Erythroblast (primary cell): ENCODE measurements at places on chromosomes 11 and 22.

DNA sequence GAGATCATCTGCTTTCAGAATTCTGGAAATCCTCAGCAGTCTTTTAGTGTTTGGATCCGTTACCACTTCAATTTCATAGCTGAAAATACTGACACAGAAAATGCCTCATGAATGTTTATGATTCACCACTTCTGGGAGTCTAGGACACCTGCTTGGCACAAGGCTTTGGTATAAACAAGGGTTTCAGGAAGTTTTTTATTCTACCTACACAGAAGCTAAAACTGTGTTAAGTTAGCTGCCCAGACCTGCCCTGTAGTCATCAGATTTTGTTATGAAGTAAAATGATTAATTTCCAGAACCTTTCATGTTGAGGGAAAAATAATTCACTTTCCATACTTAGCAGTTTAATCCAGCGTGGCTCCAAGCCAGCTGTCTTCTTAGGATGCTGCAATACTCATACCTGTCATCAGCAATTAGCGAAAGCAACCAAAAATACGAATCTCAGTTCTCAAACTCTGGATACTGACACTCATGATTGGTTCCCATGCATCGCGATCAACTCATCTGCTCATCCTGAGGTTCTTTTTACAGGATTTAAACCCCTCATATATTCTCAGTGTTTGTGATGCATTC is 458.5 kb upstream of the CCDC90B start:
- DNase-seq = no peak

DNA sequence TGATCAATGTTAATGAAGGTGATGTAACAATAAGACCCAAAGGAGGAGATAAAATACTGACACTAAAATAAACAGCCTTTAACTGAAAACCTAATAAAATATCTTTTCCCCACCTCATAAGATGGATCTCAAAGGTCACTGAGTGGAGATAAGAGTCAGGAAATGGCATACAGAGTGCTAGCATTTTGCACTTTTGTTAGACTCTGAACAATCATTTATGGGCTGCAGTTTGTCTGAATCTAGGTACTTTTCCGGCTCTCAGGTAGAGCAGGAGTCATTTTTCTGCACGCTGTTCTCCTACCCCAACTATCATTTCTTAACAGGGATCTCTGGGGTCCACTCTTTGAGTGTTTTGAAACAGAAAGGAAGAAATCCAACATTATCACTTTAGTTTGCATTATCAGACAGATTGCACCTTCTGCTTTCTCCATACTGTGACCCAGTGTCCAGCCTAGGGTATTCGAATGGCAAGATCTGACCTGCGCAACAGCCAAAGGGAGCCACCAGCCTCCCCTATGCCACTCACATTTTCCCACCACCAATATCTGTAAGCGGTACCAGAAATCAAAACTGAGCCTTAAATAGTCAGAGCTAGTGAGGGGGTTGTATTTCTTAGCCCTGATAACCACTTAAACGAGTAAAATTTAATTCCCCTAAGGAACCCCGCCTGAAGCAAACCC is 863 bp downstream of the SIAE start:
- peak; percentile 43 for DNase-seq

- DNase-seq = no peak
These were observed 44.7 kb upstream of the MTMR2 start for GRCh38 chr11:95968585-95968984.

GRCh38 chr22:19719050-19719482 is 4.3 kb upstream of the GP1BB start:
- no peak for DNase-seq

DNA sequence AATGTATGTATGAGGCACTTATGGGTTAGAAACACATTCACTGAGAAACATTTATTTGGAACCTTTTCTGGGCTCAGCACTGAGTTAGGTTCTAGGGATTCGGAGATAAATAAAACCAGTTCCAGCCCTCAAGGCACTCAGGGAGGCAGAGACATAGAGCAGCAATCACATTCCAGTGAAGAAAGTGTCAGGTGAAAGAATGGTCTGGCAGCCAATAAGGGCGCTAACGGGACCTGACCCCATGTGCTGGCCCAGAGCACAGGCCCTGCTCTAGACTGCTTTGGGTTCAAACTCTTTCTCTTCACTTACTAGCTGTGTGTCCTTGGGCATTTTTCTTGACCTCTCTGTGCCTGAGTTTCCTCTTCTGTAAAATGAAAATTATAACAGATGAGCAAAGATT is 146.0 kb upstream of the SYT13 start:
- DNase-seq = no peak

GRCh38 chr22:50276143-50276542 is 6.0 kb upstream of the MAPK11 start:
- DNase-seq = peak; percentile 77

GRCh38 chr11:30147293-30147692 is 83.5 kb upstream of the FSHB start:
- no peak for DNase-seq

DNA sequence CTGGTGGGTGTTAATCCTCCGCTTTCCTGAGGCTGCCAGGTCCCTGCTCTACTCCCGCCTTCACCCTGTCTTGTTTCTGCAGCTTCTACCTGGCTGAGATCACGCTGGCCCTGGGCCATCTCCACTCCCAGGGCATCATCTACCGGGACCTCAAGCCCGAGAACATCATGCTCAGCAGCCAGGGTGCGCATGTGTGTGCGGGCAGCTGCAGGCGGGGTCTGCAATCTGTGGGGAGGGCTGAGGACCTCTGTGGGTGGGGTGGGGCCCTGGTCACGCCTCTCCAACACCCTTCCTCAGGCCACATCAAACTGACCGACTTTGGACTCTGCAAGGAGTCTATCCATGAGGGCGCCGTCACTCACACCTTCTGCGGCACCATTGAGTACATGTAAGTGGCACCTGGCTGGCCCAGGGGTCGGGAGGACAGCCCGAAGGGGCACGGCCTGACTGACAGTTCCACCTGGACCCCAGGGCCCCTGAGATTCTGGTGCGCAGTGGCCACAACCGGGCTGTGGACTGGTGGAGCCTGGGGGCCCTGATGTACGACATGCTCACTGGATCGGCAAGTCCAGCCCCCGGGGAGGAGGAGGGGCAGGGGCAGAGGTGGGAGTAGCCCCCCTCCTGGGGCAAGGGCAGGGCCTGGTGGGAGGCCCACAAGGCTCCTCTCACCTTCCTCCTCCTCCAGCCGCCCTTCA is 4.5 kb downstream of the RPS6KB2 start:
- no peak for DNase-seq
